ENCODE measurements at places on chromosomes 4 and X.
A peak's percentile ranks its signal among the peaks of the same experiment; 100 is the strongest.

DNA sequence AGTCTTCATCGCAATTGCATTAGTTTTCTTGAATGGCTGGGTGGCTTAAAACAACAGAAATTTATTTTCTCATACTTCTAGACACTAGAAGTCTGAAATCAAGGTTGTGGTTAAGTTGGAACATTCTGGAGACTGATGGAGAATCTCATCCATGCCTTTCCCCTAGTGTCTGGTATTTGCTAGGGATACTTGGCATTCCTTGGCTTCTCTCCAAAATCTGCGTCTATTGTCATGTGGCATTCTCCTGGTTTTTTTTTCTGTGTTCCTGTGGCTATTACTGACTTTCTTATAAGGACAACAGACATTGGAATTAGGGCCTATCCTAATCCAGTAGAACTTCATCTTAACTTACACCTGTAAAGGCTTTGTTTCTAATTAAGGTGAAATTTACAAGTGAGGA is 272.8 kb upstream of the EPHA5 start:
- peak; percentile 1 for DNase-seq

DNA sequence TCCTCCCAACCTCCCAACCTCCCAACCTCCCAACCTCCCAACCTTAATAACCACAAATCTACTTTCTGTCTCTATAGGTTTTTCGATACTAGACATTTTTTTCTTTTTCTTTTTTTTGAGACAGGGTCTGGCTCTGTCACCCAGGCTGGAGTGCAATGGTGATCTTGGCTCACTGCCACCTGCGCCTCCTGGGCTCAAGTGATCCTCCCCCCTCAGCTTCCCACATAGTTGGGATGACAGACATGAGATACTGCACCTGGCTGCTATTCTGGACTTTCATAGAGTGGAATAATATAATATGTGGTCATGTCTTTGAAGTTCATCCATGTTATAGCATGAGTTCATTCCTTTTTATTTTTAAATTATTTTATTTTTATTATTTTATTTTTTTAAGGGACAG is 39.5 kb upstream of the ZFX start:
- peak; percentile 52 for DNase-seq

GRCh38 chr4:84279678-84280077 is 219.4 kb downstream of the NKX6-1 start:
- DNase-seq = no peak

DNA sequence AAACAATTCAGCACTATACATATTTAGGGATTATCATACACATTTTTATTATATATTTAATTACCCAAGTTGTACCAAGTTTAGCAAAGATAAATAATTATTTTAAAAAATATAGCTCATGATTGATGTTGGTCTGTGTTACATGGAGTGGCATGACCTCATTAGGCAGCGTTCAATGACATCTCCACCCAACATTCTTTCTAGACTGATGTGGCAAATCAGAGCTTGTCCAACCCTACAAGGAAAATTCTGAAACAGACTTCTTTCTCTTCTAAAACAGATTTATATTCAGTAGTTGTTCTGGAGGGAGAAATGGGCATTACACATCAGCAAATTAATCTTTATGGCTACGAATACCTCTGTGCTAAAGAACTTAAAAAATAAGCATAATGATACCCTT is 189.7 kb downstream of the PDGFC start:
- no peak for DNase-seq

DNA sequence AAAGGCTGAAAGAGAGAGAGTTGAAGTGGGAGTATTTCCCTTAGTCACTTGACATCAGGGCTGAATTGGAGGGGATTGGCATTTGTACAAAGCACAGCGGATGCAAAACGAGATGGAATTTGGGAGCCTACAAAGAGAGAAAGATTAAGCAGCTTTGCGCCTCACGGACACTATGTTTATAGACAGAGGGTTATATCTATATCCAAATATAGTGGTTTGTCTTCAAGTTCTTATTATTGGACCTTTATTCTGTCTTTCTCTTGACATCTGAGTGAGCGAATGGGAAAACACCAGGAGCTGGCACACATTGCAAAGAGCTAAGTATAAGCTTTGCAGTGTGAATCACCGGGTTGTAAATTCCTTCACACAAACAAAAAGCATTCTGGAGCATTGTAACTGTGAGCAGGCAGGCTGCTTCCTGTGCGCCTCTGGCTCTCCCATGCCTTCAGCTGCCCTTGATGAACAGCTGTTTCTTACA is 500.2 kb downstream of the STIM2 start:
- DNase-seq = no peak

GRCh38 chrX:7889135-7889534 is 38.1 kb downstream of the PNPLA4 start:
- DNase-seq = no peak

- no peak for DNase-seq
These were observed 452.5 kb upstream of the SMIM31 start for GRCh38 chr4:164301430-164301829.

- DNase-seq = no peak
These were observed 53.8 kb upstream of the NAP1L5 start for GRCh38 chr4:88751258-88752075.

DNA sequence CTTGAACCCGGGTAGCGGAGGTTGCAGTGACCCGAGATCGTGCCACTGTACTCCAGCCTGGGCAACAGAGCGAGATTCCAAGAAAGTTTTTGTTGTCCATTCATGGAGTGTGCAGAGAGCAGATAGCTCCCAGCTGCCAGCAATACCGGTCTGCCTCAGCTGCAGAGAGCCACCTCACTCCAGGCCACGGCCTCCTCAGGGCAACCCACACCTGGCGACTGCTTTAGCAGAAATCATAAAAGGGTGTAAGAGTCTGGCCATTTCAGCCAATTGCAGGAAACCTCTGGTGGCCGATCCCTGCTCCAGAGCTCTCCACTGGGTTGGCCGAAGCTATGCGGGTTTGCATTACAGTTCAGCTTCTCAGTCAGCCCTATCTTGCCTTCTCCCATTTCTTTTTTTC is 227.4 kb upstream of the BCOR start:
- no peak for DNase-seq

Data from left kidney (tissue), 8 donors.